ENCODE measurements at places on chromosomes 16 and 17.

DNA sequence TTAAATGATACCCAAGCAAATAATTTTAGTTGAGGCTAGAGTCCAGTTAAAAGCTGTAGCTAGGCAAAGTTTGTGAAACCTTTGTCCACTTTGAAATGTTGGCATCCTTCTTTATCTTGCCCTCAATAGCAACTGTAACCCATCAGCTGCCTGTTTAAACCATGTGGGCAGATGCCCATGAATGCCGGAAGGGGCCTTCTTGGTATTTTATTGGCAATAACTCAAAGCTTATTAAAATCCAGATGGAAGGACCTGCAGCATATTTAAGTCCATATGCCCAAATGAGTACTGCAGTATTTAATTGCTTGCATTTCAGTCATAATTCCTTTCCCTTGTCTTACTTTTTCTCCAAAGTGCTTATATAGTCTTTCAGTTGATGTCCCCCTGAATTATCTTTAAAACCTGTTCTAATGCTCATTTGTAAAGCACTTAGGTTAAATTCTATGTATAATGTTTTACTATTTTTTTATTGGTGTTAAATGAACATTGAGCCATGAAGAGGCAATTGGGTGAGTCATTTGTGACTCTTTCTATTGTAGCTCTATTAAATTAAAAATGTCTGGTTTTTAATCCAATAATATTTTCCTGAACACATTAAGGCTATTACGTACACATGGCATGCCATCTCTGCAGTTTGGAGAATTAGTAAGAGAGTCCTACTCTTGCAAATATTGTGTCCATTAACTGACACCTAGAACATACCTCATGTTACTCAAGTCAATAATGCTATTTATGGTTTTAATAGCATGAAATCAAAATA lies 225.3 kb downstream of the KCNJ2 start:
- DNase-seq, result no peak

GRCh38 chr17:8803531-8804420 lies 4.6 kb upstream of the MFSD6L start:
- no peak for DNase-seq

DNA sequence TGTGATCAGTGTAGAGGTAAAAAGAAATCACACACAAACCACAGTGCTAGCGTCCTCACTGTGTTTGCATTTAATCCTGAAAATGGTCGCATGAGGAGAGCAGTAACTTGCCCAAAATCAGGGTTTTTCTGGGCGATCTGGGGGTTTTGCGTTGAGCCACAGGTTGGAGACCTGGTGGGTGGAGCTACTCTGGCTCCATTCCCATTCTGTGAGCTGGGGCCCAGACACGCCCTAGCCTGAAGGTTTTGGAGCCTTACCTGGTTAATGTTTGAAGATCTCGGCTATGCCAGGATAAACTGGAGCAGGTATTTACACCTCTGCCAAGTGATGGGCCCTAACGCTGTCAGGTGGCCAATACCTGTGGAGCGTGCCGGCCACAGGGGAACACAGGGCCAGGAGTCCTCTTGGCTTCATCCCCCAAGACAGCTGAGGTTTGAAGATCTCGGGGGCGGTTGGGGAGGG lies 48.4 kb downstream of the MPRIP start:
- DNase-seq, result no peak

DNA sequence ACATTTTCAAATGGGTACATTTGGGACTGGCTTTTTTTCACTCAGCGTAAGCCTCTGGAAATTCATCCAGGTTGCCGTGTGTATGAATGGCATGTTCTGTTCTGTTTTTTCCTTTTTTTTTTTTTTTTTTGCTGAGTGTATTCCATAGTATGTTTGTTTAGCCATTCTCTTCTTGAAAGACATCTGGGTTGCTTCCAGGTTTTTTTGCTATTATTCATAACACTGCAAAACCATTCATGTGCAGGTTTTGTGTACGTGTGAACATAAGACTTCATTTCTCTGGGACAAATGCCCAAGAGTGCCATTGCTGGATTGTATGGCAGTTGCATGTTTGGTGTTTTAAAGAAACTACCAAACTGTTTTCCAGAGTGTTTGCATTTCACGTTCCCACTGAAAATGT lies 335.9 kb upstream of the TNRC6C start:
- DNase-seq, result no peak

DNA sequence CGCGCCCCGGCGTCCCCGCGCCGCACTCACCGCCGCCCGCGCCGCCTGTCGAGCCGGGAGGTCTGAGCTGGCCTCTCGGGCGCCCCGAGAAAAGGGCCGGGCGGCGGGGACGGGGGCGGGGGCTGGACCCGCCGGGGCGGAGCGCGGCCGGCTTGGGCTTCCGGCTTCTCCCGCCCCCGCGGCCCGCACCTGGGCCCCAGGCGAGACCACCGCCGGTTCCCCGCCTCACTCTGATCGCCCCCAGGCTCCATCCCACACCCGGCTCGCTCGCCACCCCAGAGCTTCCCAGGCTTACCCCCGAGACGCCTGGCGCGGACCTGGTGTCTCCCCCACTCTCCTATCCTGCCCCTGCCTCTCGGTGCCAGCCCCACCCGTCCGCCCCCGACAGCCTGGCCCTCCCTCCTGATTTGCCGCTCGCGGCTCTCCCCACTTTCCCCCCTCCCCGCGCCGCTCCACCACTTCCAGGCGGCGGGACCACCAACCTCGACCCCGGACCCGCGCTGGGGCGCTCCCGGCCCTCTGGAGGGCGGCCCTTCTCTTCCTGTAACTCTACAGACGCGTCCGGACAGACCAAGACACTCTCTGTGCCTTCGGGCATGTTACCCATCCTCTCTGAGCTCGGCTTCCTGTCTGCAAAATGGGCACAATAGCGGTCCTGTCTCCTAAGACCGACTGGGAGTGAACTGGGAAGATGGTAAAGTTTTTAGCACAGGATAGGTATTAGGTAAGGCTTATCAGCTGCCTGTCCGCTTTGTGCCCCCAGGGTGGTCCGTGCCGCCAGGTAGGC lies at the start of gene LITAF:
Gene LITAF (minus strand): TSS at position 64 of the 787 bp plus-strand sequence. CDS start 30,189 bp downstream, outside the sequence.
- peak; percentile 72 for DNase-seq

GRCh38 chr16:88772871-88773811 lies 11.9 kb downstream of the PIEZO1 start:
- peak; percentile 52 for DNase-seq

- DNase-seq, result no peak
Measured at GRCh38 chr17:8956465-8956902, 9.0 kb downstream of the PIK3R5 start.

- DNase-seq, result no peak
Measured at GRCh38 chr17:34850023-34850422, 111.2 kb downstream of the CCT6B start.

DNA sequence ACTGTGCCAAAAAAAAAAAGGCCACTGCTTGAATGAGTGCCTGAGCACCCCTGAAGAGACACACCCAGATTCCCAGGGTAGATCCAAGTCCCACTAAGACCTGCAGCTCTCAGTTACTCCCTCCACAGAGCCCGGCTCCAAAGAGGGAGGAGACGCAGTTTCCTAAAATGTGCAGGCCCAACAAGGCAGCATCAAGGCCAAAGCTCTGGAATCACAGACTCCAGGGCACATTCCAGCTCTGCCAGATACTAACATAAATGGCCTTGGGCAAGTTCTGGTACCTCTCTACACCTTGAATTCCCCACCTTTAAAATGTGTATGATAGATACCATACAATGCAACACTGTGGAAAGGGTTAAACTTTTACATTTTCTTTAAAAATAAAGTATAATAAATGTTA lies 57.0 kb downstream of the GAS7 start:
- no peak for DNase-seq

GRCh38 chr16:30656388-30656787 lies 1.8 kb upstream of the FBRS start:
- no peak for DNase-seq

DNA sequence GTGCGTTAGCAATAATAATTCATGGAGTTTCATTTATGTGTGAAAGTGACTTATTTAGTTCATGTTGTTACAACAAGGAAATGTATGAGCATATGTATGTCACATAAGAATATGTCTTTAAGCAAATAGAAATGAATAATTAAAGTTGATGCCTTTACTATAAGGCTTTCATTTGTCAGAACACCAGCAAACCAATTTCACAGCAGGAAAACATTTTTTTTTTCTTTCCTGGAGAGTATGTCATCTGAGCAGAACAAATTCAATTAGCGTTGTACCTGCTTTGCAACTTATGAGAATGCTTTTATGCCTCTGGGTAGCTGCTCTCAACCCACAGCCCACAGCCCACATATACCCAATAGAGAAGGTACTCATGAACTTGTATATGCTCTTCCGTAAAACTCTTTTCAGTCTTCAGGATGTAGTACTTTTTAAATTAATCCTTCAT lies 26.3 kb upstream of the APOH start:
- no peak for DNase-seq

DNA sequence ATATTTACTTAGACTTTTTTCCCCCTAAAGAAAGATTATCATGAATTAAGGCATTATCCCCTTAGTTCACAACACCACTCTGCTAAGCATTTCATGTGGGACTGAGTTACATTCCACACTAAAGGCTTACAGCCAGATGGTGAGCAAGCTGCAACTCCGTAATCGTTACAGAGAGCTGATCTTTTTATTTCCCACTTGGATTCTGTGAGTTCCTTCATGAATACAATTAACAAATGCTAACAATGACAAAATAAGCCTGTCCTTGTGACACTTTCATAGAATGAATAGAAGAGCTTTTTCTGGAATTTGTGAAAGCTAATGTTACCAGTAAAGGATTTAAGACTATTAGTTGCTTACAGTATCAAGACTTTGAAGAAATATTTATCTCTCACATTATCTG lies 8.7 kb downstream of the OGFOD1 start:
- DNase-seq, result no peak

DNA sequence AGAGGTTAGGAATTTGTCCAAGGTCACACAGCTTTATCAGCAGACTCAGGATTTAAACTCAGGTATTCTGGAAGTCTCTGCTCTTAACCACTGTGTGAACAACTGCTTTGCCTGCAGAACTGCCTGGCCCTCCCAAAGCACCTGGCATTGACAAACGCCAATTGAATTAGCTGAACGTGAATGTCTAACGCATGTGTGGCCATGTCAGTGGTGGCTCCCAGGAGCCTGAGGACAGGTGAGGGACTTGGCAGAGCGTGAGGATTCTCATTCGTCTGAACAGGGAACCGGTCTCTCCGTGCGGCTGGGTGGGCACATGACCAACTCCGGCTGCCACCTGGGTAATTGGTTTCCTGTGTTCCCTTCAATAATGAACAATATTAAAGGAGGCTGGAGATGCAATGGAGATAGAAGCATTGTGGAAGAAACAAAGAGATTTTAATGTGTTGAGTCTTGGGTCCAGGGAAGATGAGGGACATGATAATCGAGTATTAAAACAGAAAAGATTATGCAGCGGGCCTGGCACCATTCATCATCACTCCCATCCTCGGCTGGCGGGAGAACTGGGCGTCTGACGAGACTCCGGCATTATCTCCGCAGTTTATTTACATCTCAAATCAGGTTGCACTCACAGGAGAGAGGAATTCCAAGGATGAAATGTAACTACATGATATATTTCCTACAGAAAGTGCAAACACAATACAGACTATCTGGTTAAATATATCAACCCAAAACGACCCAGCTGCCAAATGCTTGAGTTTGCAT lies 113.5 kb downstream of the NPIPB5 start:
- no peak for DNase-seq

GRCh38 chr16:89033796-89034572 lies 57.0 kb upstream of the CBFA2T3 start:
- no peak for DNase-seq

DNA sequence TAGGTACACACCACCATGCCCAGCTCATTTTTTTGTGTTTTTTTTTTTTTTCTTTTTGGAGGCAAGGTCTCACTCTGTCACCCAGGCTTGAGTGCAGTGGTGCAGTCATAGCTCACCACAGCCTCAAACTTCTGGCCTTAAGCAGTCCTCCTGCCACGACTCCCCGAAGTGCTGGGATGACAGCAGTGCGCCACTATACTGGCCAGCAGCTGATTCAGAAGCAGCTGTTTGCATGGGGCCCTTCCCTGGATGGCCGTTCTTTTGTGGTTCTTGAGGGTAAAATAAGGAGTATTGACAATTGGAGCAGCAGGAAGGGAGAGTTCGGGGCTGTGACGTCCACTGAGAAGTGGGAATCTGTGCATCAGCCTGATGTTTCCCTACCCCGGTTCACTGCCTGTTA lies 41.6 kb downstream of the KIAA0513 start:
- DNase-seq, result no peak

DNA sequence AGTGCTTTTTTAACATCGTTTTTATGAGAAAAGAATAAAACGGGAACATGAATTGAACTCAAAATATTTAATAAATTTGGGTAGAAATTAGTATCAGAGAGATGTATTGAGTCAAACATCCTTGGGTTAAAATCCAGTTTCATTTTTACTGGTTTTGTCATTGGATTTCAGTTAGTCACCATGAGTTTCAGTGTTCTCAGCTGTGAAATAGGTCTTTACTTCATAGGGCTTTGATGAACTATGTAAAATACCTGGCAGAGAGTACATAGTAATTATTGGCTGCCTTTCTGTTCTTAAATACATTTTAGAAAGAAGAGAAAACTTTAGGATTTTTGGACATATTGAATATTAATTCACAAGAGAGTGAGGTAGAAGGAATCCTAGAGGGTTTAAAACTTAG lies 105.8 kb downstream of the TANC2 start:
- DNase-seq, result no peak

GRCh38 chr17:4892499-4893221 lies 6.7 kb upstream of the C17orf107 start:
- DNase-seq, result no peak

GRCh38 chr16:66116163-66117002 lies 250.1 kb upstream of the CDH5 start:
- no peak for DNase-seq

DNA sequence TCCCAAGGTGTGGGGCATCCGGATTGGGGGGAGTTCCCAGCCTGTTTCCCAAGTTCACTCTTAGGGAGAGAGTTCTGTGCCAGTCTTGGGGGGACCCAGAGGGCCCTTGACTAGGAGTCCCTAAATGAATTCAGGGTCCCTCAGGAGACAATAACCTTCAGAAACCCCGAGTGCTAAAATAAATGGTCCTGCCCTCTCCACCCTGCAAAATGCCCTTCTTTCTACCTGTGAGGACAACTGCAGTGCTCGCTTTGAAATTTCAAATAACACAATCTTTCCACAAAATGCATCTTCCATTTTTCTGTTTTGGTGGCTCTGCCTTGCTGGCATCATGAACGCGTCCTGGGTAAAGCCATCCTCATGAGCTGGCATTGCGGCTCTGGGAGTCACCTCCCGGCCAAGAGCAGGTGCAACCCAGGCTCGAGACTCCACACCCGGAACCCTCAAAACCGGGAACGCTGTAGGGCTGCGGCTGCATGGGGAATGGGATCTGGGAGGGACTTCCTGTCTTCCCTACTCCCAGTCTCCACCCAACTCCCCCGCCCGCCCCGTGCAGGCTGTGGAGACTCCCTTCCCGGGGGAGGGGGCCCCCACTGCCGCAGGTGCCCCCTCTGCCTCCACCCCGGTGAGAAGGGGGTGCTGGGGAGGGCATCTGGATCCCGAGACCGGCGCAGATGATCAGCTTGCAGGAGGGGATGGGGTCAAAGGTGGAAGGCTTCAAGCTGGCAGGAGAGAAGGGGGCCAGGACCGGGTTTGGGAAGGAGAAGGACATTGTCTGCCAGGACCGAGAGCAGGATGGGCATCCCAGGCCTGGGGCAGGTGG lies at the start of gene ZNF205:
Gene ZNF205 (plus strand): TSS at position 529 of the 823 bp plus-strand sequence. CDS start 845 bp downstream, outside the sequence.
- DNase-seq, result peak; percentile 71

Data from C1 segment of cervical spinal cord (tissue), 14 donors.